Activated naive CD4-positive, alpha-beta T cell (primary cell): ENCODE measurements at places on chromosomes 13 and 19.

- DNase-seq, result no peak
Observed at GRCh38 chr19:1247748-1248138, 640 bp upstream of the MIDN start.

DNA sequence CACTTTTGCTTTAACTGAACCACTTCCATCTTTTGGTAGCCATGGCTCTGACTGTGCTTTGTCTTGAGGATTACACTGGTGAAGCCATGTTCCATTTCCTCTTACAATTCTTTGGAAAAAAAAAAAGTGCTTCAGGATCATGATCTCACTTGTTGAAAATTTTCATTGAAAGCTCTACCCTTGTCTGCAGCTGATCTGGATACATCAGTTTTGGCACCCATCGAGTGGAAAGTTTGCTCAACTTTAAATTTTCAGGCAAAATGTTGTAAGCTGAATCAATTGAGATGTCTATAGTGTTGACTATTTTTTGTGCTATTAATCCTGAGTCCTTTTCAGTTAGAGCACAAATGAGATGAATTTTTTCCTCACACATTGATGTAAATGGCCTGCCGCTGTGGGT is 48.3 kb upstream of the RFXAP start:
- no peak for DNase-seq

DNA sequence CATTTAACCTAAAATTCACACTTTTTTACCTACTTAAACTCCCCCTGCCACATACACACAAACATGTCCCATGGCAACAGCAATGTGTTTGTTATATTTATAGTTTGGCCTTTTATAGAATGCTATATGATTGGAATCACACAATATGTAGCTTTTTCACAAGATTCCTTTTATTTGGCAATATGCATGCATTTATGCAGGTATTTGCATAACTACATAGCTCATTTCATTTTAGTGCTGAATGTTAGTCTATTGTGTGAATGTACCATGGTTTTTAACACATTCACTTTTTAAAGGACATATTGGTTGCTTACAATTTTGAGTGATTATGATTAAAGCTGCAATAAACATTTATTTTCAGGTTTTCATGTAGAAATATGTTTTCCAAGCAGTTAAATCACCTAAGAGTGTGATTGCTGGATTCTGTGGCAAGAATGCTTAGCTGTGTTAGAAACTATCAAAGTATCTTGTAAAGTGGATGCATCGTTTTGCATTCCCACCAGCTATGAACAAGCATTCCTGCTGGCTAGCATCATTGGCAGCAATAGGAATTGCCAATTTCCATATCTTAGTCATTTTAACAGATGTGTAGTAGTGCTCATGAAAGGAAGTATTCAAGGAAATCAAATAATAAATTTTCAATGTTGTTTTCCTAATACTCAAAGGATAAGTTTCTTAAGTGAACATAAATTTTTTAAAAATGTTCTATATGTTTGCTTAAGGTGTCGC is 557.0 kb downstream of the SLITRK1 start:
- no peak for DNase-seq

DNA sequence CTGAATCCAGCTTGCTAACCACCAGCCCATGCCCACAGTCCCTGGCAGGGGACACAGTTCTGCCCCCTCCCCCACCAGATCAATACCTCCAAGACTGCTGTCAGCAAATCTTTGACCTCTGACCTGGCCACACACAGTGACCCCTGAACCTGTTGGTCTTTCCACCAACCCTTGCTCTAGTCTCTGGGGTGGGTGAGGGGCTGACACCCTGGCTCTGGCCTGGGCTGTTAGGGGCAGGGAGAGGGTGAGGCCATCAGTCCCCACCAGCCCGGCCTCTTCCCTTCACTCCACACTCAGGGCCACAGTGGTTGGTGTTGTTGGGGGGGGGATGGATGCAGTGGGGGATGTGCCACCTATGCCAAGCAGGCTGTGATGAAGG is 21.8 kb upstream of the SLC7A10 start:
- DNase-seq, result no peak

DNA sequence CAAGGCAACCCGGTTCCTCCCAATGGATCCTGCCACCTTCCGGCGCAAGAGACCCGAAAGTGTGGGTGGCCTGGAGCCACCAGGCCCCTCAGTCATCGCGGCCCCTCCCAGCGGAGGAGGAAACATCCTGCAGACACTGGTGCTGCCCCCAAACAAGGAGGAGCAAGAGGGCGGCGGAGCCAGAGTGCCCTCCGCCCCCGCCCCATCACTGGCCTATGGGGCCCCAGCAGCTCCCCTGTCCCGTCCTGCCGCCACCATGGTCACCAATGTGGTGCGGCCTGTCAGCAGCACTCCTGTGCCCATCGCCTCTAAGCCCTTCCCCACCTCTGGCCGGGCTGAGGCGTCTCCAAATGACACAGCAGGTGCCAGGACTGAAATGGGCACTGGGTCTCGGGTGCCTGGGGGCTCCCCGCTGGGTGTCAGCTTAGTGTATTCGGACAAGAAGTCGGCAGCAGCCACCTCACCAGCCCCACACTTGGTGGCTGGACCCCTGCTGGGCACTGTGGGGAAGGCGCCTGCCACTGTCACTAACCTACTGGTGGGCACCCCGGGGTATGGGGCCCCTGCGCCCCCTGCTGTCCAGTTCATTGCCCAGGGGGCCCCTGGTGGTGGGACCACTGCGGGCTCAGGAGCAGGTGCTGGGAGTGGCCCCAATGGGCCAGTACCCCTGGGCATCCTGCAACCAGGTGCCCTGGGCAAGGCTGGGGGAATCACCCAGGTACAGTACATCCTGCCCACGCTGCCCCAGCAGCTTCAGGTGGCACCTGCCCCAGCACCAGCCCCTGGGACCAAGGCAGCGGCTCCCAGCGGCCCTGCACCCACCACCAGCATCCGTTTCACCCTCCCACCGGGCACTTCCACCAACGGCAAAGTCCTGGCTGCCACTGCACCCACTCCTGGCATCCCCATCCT is 11.2 kb upstream of the PRR19 start:
- DNase-seq, result peak; percentile 33

DNA sequence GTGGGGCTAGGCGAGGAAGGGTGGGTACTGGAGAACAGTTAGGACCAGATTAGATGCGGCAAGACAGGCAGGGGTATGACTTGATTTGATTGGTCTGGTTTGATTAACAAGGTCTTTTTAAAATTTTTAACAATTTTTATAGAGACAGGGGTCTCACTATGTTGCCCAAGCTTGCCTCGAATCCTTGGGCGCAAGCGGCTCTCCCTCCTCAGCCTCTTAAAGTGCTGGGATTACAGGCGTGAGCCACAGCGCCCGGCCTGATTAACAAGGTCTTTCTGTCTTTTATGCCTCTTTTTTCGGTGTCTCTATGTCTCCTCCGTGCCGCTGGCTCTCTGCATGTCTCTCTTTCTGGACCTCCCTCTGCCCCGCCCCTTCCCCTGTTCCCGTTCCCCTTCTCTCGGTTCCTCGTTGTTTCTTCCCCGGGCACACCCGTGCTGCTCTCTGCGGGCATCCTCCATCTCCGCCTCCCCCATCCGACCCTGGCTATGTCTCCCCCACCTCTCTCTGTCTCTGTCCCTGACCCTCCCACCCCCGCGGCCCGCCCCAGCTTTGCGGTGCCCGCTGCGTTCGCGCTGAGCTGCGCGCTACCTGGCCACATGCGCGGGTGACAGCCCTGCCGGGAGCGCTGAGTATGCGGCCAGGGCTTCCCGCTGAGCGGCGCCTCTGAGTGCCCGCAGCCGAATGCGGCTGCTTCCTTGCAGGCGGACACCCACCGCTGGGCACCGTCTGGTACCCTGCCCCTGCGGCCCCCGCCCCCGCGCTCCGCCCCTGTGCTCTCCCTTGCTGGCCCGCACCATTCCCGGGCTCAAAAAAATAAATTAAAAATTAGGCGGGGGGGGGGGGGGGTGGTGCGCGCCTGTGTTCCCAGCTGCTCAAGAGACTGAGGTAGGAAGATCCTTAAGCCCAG is 8.1 kb upstream of the SDHAF1 start:
- DNase-seq, result no peak

DNA sequence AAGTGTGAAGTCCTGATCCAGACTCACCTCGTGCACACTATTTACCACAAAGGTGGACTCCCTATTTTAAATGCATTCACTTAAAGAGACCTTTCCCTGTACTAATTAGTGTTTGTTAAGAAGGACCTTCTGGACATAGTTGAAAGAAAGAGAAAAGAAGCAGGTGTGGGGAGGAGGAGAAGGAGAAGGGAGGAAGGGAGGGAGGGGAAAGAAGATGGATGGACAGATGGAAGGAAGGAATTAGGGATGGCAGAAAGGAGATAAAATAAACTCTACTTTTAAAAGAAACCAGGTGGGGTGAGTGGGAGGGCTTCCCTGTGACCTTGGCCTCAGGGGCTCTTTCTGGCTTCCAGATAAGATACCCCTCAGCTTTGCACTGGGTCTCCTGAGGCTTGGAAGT is 21.4 kb downstream of the ZNF175 start:
- no peak for DNase-seq

DNA sequence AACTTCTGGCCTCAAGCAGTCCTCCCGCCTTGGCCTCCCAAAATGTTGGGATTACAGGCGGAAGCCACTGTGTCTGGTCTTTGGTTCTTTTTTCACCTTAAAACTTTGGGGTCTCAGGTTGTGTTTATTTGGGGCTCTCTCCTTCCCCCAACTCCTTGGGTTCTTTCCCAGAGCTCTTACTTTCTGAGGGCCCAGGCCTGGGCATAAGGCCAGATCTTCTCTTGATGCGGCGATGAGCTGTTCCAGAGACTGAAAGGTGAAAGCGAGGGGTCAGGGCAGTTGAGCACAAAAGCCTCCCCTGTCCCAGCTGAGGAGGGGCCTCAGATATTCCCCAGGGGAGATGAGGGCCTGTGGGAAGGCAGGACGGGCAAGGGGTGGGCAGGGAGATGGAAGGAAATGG is 7.1 kb downstream of the POLR1G start:
- no peak for DNase-seq

DNA sequence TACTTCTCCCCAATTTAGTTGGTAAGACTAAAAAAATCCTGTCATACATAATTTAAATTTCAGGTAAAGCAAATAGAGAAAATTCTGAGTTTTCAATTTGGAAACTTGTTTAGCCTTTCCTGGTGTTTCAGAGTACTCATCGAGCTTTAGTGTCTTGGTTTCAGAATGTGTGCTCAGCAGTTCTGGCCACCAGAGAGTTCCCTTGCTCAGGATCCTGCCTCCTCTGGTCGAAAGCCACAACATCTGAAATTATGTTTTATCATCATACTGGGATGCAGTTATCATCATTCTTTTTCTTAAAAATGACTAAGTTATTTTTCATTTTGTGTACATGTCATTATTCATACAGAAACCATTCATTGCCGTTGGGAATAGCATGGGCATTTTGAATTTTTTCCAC is 263.2 kb upstream of the SPRY2 start:
- no peak for DNase-seq

- DNase-seq, result no peak
Observed at GRCh38 chr19:17497149-17497798, 14.2 kb upstream of the PGLS start.

- no peak for DNase-seq
Observed at GRCh38 chr13:30576528-30576927, 41.2 kb upstream of the USPL1 start.

DNA sequence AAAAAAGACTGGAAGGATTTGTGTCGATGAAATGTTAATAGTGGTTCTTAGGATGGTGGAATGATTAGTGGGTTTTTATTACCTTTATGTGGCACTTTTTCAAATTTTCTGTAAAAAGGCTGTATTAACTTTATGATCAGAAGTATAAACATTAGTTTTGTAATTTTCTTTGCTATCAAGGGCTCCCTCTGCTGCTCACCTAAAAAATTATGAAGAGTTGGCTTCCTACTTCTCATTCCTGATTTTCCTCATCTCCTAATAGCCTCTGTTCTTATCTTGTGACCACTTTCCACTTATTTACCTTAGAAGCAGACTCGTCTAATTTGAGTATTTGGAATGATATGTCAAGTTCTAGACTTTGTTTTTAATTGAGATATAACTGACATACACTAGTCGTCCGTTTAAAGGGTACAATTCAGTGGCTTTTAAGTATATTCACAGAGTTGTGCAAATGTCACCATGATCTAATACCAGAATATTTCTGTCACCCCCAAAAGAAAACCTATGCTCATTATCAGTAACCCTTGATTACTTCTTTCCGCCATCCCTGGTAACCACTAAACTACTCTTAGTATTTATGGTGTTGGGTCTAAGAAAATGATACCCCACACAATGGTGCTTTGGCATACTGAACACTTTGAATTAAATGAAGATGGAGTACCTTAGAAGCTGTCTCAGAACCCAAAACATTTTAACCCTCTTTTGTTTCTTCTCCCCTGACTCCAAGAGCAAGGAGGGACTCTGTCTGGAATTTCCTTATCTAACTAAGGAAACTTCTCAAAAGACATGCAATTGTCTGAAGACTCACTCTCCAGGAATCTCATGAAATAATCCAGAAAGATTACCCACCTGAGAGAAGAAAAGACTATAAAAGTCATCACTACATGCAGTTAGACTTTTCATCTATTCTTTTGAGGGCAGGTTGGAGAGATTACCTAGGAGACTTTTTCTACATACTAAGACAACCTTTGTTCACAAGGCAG is 311.3 kb downstream of the DLEU7 start:
- no peak for DNase-seq

- no peak for DNase-seq
Observed at GRCh38 chr13:38784036-38784880, 97.4 kb downstream of the FREM2 start.

DNA sequence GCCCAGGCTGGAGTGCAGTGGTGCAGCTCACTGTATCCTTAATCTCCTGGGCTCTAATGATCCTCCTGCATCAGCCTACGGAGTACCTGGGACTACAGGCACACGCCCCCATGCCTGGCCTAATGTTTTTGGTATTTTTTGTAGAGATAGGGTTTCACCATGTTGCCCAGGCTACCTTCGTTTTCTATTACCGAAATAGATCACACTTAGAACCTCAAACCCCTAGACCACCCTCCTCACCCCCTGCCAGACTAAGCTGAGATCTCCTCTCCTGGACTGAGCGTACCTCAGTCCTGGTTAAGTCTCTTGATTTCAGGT is 391 bp downstream of the KLF1 start:
- no peak for DNase-seq

DNA sequence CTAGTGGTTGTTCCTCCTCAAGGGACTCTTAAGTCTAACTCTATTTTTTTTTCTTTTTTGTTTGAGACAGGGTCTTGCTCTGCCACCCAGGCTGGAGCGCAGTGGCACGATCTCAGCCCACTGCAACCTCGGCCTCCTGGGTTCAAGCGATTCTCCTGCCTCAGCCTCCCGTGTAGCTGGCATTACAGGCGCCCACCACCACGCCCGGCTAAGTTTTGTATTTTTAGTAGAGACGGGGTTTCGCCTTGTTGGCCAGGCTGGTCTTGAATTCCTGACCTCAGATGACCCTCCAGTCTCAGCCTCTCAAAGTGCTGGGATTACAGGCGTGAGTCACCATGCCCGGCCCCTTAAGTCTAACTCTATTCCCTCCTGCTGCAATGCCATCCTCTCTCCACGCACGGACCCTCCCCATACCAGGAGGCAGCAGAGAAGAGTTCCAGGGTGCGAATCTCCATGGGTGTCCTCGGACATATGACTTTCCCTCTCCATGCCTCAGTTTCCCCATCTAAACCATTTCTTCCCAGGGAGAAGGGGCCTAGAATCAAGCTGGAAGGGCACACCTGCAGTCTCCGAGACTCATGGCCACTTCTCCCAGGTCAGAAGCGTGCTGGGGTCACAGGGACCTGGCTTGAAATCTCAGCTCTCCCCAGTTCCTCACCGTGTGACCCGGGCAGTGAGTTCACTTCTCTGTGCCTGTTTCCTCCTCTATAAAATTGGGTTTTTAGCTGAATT is 6.0 kb upstream of the BCL3 start:
- no peak for DNase-seq
